ENCODE measurements at places on chromosomes 5 and 9.

- DNase-seq: no peak
Measured at GRCh38 chr9:93122721-93123221, 11.3 kb downstream of the NINJ1 start.

DNA sequence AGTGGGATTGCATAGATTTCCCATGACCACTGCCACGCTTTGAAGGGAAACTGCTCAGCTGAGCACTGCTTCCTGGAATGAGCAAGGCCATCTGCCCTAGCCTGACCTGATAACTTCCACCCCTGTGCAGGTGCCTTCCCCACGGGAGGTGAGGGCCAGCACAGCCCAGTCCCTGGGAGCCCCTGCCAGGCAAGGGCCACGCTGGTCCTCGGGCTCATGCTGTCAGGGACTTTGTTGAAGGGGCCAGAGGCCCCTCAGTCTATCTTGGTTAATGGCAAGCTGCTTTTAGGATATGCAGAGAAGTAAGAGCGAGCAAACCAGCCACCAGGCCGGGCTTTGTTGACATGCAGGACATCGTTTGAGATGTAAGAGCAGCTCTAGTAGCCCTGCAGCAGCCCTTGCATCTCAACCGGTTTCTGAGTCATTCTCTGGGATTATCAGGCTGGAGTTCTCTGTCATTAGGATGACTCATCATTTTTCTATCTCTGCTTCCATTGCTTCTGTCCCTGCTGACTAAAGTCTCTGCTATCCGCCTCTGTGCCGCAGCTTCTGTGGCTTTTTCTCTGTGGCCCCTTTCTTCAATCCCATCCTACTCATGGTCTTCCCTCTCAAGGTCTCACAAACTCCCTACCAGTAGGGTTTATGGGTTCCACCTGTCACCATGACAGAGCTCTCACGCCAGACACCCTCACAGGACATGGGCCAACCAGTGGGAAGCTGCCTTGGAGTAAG lies 30.6 kb upstream of the IQGAP2 start:
- DNase-seq: no peak

DNA sequence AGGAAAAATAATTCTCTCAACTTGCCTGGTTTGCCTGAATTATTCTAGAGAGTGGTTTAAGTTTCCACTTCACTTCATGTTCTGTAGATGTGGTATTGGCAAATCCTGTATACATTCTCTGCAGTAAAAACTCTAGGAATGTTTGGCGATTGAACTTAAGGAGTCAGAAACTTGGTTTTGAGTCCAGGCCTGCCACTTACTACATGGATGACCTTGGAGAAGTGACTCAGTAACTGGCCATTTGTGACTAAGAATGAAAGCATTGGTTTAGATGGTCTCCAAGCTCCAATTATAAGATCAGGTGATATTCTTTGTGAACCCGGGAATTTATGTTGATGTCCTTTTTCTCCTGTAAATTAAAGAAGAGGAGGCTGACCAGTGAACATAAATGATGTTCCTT lies 233.8 kb downstream of the GAS1 start:
- DNase-seq: no peak

GRCh38 chr9:95225076-95225725 lies 92.3 kb downstream of the FANCC start:
- DNase-seq: no peak

- DNase-seq: no peak
Measured at GRCh38 chr5:68172314-68172713, 43.2 kb upstream of the PIK3R1 start.

Measured in posterior cingulate gyrus (tissue), 11 donors.